ENCODE measurements at places on chromosomes 5 and 9.

- H3K27me3 ChIP-seq, result no peaks in the 10 kb centered on the region
- DNase-seq, result no peak
- H3K27ac ChIP-seq, result no peak overlapping the region
- no peaks in the 10 kb centered on the region for H3K36me3 ChIP-seq
- peaks cover 4% of the 10 kb centered on the region for H3K4me1 ChIP-seq
Observed at GRCh38 chr5:168599826-168600225, 20.7 kb upstream of the PANK3 start.

DNA sequence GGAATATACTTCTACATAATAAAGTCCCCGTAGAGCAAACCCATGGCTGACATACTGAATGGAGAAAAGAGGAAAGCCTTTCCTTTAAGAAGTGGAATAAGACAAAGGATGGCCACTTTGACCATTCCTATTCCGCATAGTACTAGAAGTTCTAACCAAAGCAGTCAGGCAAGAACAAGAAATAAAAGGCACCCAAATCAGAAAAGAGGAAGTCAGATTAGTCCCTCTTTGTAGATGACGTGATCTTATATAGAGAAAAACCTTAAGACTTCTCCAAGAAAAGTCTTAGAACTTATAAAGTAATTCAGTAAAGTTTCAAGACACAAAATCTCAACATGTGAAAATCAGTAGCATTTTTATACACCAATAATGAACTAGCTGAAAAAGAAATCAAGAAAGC is 133.9 kb downstream of the GIN1 start:
- H3K27me3 ChIP-seq, result no peaks in the 10 kb centered on the region
- no peak for DNase-seq
- no peaks in the 10 kb centered on the region for H3K4me1 ChIP-seq
- no peaks in the 10 kb centered on the region for H3K36me3 ChIP-seq
- H3K4me3 ChIP-seq, result no peak overlapping the region

- no peak for DNase-seq
- no peak overlapping the region for H3K27ac ChIP-seq
- H3K4me3 ChIP-seq, result no peak overlapping the region
- H3K4me1 ChIP-seq, result no peaks in the 10 kb centered on the region
- no peaks in the 10 kb centered on the region for H3K27me3 ChIP-seq
- no peaks in the 10 kb centered on the region for H3K36me3 ChIP-seq
Observed at GRCh38 chr9:81637276-81637675, 52.1 kb downstream of the TLE1 start.

- no peak for DNase-seq
- no peaks in the 10 kb centered on the region for H3K4me1 ChIP-seq
- no peak overlapping the region for H3K4me3 ChIP-seq
- H3K36me3 ChIP-seq, result peaks cover 37% of the 10 kb centered on the region
Observed at GRCh38 chr9:130626249-130626996, 38.0 kb upstream of the PRDM12 start.

DNA sequence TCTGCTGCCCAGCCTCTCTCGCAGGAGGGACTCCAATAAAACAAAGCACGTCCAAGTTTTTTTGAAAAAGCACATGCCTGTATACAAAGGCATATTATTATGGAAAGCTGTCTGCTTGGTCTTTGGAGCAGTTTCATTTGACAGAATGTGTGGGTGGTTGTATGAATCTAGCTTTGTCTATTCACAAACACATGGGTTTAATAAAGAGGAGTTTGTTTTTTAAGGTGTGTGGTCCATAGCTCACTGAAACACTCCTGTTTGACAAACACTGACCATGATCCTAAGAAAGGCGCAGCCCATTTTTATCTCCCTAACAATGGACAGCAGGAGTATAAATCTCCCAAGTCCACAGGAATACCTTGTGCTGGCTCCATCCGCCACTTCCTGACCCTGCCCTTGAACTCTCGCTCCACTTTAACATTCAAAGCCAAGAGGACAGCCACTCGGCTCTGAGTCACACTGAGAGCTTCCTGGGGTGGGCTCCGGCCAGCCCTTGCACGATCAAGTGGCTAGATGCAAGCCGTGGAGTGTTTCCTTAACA is 371.9 kb downstream of the EBF1 start:
- no peaks in the 10 kb centered on the region for H3K27me3 ChIP-seq
- no peaks in the 10 kb centered on the region for H3K4me1 ChIP-seq
- H3K4me3 ChIP-seq, result no peak overlapping the region

DNA sequence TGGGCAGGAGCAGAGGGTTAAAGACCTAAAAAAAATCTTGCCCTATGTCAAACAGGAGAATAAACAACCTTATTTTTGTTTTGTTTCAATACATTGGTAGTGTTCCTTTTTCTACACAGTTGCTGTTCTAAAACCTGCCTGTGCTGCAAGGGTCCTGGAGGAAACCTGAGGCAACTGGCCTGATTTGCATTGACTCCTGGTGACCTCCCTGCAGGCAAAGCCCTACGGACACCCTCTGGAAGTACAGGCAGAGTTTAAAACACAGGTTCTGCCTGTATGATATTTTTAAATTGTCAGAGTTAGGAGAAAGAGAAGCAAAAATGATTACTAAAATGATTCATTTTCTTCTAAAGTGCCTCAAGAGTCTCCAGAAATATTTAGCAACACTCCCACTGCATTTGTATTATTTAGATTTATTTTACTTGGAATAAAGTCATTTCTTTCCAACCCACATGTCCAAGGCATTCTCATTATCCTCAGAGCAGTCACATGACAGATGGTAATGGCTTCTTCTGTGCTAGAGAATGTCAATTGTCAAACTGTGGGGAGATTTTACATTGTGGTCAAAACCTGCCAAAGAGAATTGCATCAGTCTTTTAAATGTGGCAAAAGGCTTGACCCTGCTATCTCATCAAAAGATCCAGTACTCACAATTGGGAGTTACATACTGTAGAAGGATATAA is 559.6 kb downstream of the CETN3 start:
- H3K27ac ChIP-seq, result no peak overlapping the region
- no peaks in the 10 kb centered on the region for H3K27me3 ChIP-seq
- no peaks in the 10 kb centered on the region for H3K4me1 ChIP-seq
- H3K36me3 ChIP-seq, result no peaks in the 10 kb centered on the region

DNA sequence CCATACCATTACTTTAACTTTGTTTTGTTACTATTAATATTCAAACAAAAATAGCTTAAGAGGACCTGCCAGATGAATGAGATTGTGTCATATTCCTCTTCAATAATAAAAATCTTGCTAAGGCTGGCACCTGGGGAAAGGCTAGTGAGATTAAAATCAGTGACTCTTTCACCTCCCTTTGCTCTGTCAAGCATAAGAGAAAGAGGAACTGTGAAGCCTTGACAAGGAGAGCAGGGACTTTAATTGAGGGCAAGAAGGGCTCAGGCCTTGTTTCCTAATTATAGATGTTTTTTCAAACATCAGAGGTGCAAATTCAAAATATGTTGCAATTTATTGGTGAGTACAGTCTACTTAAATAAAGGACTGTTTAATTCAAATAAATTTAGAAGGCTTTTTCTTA is 91.7 kb downstream of the SPATA31D1 start:
- H3K4me1 ChIP-seq, result no peaks in the 10 kb centered on the region
- no peaks in the 10 kb centered on the region for H3K27me3 ChIP-seq
- H3K36me3 ChIP-seq, result no peaks in the 10 kb centered on the region

- no peaks in the 10 kb centered on the region for H3K27me3 ChIP-seq
Observed at GRCh38 chr5:64612344-64612961, 77.8 kb upstream of the SHISAL2B start.

DNA sequence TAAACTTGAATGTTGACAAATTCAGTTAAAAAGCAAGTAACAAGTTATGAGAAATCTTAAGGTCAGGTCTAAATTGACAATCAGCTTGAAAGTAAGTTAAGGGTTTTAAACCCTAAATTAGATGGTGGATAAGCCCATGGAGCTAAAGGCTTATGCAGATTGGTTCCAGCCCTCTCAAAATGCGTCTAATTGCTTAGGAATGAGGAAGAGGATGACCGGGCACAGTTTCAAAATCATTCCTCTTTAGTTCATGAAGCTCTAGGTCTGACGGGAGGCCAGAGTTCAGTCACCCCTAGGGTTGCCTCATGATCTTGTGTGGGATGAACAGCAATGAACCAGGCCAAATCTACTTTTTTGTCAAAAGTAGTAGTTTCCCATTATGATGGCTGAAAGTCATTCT is 75.4 kb downstream of the SLC38A9 start:
- H3K4me1 ChIP-seq, result peaks cover 62% of the 10 kb centered on the region
- H3K27me3 ChIP-seq, result no peaks in the 10 kb centered on the region
- peak overlapping the region; percentile 13 for H3K27ac ChIP-seq
- no peaks in the 10 kb centered on the region for H3K36me3 ChIP-seq
- no peak overlapping the region for H3K4me3 ChIP-seq

DNA sequence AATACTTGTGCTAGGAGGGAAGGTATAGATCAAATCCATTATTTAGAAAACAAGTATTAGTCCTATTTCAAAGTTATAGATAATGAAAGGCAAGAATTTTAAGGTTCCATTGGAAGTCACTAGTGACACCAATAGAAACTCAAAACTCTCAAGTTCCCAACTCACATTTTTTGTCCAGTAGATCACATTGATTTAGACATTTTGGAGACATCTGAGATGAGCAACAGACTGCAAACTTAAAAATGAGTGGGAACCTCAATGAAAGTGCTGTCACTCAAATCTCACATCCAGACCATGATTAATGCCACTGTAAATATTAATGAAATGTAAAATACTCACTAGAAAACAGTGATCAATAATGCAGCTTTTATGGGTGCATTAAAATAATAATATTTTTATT is 405.0 kb downstream of the ENC1 start:
- no peak for DNase-seq
- no peak overlapping the region for H3K4me3 ChIP-seq
- no peaks in the 10 kb centered on the region for H3K36me3 ChIP-seq
- no peaks in the 10 kb centered on the region for H3K27me3 ChIP-seq
- no peak overlapping the region for H3K27ac ChIP-seq

DNA sequence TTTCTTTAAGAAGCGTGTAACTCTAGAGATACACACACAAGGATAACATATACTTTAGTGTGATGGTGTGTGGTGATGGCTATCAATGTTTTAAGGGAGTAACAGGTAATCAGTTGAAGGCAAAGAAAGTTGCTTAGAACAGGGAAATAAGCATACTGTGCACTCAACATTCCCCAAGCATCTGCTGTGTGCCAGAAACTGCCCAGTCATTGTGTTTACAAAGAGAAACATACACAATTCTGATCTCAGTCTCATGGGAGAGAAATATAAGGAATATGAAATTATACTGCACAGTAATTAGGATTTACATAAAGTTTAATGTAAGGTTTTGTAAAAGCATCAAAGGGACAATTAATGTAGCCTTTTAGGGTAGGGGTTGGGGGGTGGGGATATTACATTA is 224.1 kb upstream of the TYRP1 start:
- no peaks in the 10 kb centered on the region for H3K27me3 ChIP-seq
- no peak overlapping the region for H3K27ac ChIP-seq
- no peak overlapping the region for H3K4me3 ChIP-seq
- H3K4me1 ChIP-seq, result peaks cover 5% of the 10 kb centered on the region

- H3K4me1 ChIP-seq, result no peaks in the 10 kb centered on the region
- H3K27ac ChIP-seq, result no peak overlapping the region
- H3K27me3 ChIP-seq, result no peaks in the 10 kb centered on the region
- no peak for DNase-seq
- peaks cover 16% of the 10 kb centered on the region for H3K36me3 ChIP-seq
- no peak overlapping the region for H3K4me3 ChIP-seq
Observed at GRCh38 chr9:122988920-122989621, 44.4 kb upstream of the GPR21 start.

DNA sequence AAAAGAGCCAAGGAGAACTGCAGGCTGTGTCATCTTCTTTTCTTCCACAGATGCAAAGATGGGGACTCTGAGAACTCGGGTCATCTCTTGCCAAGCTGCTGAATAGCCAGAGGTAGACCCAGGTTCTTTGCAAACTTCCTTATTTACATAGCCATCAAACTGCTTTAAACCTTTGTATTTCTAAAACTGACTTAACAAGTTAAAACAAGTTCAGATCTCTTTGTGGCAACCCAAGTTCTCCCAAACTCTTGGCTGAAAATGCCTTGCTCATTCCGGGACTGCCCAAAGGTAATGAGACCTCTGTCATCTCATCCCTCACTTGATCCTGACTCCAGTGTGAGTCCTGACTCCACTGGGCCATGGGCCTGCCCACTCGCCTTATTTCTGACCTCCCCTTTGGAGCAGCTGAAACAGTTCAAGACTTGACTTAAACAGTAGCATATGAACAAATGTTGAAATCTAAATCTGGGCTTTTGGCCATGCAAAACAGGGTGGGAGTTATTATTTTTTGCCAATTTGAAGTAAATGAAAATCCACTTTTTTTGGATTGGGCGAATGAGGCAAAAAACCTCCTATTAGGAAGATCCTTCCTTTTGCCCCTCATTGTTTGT is 50.6 kb downstream of the FBXL7 start:
- no peaks in the 10 kb centered on the region for H3K27me3 ChIP-seq
- no peak overlapping the region for H3K4me3 ChIP-seq
- no peaks in the 10 kb centered on the region for H3K36me3 ChIP-seq
- H3K27ac ChIP-seq, result no peak overlapping the region
- no peaks in the 10 kb centered on the region for H3K4me1 ChIP-seq

- H3K27me3 ChIP-seq, result no peaks in the 10 kb centered on the region
- no peak overlapping the region for H3K4me3 ChIP-seq
- no peak overlapping the region for H3K27ac ChIP-seq
- DNase-seq, result no peak
- no peaks in the 10 kb centered on the region for H3K4me1 ChIP-seq
Observed at GRCh38 chr5:91343916-91344315, 39.2 kb downstream of the ARRDC3 start.

DNA sequence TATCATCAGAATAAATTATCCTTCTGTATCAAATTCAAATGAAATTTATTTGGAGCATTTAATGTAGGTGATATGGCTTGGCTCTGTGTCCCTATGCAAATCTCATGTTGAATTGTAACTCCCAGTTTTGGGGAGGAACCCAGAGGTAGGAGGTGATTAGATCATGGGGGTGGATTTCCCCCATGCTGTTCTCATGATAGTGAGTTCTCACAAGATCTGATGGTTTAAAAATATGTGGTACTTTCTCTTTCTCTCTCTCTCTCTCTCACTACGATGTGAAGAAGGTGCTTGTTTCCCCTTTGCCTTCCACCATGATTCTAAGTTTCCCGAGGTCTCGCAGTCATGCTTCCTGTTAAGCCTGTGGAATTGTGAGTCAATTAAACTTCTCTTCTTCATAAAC is 678.4 kb upstream of the RGMB start:
- DNase-seq, result no peak
- H3K27me3 ChIP-seq, result no peaks in the 10 kb centered on the region
- no peaks in the 10 kb centered on the region for H3K4me1 ChIP-seq
- no peak overlapping the region for H3K4me3 ChIP-seq

DNA sequence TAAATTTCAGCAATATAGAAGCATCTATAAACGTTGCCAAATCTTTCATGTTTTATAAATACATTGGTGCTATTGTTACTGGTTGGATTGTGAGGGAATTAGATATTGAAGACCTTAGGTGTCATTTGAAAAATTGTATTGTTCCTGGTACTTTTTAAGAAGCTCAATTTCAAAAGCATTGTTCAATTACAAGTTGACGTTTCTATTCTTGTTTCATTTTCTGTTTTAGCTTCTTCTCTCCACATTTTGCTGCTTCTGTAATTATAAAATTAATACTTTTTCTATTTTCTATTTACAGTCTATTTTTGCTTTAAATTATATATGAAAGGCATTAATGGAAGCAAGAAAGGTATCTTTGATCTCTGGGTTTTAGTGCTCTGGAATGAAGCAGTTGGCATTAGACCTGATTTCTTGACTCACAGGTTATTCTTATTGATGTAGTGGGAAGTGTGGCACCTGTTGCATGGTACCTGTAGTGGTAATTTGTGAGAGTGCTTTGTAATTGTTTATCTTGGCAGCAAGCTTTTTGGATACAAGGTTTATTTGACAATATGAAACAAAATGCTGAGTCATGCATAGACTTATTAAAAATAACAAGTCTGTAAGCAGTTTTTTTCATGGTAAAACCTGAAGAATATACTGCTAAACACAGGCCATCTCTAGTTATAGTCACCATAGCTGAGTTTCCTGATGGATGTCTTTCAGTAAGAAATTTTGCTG is 13.2 kb downstream of the MACIR start:
- DNase-seq, result peak; percentile 87
- H3K27ac ChIP-seq, result peak overlapping the region; percentile 62
- H3K4me3 ChIP-seq, result no peak overlapping the region
- H3K36me3 ChIP-seq, result peaks cover 3% of the 10 kb centered on the region
